ENCODE measurements at places on chromosomes 2 and 18.

DNA sequence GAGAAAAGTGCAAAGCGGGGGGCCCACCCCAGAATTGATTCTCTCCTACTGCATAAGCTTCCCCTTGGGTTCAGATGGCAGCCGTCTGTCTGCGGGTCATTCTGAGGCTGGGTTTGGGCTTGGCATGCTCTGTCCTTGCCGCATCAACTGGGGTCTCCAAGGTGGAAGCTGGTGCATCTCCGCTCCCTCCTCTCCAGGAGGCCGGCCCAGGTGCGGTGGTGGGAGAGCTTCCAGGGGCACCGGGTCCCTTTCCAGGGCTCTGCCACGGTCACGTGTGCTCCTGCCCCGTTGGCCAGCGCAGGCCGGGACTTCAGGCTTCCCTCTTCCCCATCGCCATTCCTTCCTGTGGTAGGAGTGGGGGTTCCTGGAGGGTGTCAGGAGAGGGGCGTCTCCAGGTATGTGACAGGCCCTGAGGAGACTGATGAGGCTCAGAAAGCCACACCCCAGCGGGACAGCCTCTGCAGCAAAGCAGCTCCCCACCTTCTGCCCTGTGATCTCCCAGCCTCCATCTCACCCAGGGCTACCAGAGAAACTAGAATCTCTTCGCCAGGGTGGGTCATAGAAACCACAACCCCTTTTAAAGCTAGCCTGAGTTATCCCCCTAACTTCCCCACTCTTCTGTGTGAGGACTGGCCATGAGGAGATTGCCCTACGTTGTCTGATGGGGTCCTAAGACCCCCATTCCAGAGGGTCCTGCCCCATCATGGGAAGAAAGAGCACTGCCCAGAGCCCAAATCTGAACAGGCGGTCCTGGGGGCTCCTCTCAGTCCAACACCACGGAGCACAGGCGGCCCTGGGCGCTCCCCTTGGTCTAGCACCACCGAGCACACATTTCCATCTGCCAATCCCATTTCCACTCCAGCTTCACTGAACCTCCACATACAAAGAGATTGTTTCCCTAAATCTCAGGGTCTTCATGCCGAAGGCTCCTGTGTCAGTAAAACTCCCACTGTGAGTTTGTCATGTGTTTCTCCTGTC lies 76.6 kb downstream of the SLC66A2 start:
- DNase-seq = no peak

DNA sequence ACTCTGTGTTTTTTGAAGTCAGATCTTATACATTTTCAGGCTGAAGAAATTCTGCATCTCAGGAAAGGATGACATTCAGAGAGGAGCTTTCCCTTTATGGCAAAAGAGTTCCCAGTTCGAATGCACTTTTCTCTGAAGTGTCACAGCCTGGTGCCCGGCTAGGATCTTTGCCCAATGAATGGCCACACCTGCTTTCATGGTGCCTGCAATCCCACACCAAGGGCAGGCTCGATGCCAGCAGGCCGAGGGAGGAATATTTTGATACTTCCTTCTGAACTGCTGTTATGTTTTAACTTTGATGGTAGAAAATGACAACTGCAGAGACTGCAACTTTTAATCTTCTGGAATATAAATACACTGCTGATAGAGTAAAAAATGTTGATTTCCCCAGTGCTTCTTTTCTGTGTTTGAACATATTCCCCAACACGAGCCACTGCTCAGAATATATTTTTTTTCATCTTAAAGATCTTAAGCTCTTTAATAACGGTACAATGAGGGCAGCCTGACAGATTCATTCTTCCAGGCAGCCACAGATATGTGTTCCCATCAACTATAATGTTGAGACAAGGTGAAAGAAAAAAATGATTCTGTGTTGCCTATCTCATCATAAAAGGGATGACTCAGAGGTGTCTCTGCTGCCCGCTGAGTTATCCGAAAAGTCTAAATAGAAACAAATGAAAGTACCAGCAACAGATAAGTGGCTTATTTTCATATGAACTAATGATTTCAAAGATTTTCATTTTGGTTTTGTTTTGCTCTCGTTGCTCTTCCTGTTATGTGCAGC lies 848.5 kb downstream of the DCDC2C start:
- no peak for DNase-seq

- DNase-seq = no peak
Observed at GRCh38 chr18:60560071-60560470, 187.5 kb upstream of the MC4R start.

DNA sequence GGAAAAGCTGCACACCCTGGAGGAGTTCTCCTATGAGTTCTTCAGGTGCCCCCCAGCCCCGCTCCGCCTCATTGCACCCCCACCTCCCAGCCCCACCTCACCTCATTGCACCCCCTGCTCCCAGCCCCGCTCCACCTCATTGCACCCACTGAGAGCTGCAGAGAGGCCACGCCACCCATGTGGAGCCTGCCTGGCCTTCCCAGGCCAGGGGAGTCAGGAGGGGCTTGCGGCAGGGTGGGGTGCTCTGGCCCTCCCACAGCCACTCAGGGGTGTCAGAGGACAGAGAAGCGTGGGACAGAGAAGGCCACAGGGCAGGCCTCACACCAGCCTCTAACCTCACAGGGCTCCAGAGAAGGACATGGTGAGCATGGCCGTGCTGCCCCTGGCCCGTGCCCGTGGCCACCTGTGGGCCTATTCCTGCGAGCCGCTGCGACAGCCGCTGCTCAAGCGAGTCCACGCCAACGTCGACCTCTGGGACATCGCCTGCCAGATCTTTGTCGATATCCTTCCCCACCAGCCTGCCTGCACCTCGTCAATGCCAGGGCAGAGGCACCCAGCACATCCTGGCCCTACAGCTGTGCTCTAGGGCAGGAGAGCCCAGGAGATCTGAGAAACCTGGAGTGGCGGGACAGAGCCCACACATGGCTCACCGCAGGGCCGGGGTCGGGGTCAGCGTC lies 15.0 kb upstream of the GPR17 start:
- no peak for DNase-seq

DNA sequence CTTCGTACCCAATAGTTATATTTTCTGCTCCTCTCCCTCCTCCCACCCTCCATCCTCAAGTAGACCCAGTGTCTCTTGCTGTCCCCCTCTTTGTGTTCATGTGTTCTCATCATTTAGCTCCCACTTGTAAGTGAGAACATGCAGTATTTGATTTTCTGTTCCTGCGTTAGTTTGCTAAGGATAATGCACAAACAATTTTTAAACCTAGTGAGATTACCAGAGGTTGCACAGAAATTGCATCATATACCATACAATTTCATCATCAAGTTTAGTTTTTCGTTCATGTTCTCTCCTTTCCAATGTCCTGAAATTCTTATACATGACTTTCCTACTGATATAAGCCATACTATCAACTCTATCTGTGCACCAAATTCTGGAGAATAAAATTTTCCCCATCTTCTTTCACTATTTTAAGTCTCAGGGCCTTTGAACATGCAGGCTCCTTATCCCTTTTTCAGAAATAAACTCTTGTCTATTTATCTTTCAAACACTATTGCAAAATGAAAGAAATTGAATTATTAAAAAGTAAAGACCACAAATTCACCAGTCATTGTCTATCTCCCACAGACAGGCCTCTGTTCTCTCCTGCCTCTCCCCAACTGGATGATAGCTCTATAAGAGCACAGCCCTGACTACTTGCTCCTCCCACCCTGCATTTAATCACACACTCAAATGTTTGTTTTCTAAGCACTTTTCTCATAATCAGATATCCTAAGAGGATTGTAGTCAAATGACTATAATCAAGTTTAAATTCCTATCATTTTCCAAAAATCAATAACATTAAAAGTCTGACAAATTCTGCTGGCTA lies 27.2 kb upstream of the B4GALT6 start:
- no peak for DNase-seq

DNA sequence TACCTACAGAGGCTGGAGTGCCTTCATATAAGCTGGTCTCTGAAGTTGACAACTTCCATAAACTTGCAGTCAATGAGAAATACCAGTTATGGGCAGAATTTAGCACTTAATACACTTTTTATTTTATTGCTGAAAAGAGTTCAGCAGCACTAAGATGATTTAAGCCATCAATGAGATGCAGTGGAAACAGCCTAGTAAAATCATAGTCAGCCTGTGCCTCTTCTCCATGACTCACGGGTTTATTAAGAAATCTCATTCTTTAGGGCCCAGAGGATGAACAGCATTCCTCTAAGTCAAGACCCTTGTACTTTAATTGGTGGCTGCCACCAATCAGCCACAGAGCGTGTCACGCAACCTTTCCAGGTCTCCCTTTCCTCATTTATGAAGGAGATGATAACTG lies 1357.9 kb upstream of the CELF4 start:
- DNase-seq = no peak

DNA sequence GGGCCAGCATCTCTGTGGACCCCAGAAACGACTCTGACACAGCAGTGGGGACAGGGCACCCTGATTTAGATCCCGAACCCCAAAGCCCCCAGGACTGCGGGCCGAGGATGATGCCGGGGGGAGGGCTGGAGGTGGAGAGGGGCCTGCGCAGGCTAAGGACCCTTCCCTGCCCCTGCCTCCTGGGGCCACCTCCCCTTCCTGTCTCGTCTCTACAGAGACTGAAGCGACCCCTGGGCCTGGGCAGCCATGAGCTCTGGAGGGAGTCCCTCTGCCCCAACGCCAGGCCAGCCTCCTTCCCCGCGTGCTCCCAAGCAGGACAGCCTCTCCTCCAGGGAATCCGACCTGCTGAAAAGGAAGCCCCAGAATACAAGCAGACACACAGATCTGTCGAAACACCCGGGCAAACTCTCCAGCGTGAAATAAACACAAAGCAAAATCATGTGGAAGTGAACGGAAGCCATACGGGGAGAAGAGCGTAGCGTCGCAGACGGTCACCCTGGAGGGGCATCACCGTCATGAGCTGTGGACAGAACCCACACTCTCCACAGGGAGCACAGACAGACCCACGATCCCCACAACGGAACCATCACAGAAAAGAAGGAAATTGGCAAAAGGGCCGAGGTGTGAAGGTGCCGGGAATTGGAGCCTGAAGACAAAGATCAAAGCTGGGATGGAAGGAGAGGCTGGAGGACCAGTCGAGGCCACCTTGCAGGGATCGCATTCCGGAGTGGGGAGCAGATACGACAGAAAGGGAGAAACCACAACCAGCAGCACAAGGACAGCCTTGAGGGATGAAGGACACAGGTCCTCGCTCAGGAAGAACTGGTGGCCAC lies 51.0 kb upstream of the CTDP1 start:
- no peak for DNase-seq

DNA sequence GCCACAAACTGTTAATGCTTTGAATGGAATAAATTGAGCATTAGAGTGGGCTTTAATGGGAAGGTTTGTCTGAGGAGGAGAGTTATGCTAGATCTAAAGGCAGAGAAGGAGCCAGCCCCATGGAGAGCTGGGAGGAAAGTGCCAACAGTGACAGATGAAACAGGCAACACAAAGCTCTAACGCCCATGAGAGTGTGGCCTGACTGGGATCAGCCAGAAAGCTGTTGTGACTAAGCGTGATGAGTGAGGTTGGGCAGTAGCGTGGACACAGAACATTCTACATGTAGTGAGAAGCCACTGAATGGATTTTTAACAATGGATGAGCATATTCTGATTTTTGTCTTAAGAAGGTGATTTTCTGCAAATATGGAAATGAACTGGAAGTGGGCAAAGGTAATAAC lies 185.3 kb upstream of the SIX2 start:
- no peak for DNase-seq

DNA sequence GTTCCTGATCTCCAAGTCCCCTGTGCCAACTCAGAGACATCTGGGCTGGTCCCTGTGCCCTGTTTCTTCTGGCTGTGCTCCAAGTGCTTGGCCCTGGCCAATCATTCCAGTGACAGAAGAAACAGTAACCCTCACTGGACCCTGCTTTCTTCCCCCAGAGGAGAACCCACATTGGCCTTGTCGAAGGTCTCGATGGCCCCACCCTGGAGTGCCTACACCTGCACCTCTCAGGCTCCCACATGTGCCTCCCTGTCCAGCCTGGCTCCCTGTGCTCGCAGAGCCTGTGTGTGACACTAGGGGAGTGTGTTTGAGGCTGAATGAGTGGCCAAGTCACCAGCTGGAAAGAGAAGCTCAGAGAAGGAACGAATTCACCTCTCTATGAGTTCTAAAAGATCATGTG lies 5.9 kb upstream of the MAL start:
- no peak for DNase-seq

GRCh38 chr18:44495151-44495550 lies 185.5 kb upstream of the SETBP1 start:
- DNase-seq = no peak

GRCh38 chr2:143171817-143172216 lies 42.6 kb downstream of the ARHGAP15 start:
- DNase-seq = no peak

- DNase-seq = no peak
Observed at GRCh38 chr2:147644491-147644890, 200.3 kb upstream of the ACVR2A start.

- DNase-seq = no peak
Observed at GRCh38 chr2:24181849-24182248, 7.0 kb downstream of the FAM228A start.

GRCh38 chr2:165804719-165805118 lies 10.7 kb upstream of the GALNT3 start:
- no peak for DNase-seq

DNA sequence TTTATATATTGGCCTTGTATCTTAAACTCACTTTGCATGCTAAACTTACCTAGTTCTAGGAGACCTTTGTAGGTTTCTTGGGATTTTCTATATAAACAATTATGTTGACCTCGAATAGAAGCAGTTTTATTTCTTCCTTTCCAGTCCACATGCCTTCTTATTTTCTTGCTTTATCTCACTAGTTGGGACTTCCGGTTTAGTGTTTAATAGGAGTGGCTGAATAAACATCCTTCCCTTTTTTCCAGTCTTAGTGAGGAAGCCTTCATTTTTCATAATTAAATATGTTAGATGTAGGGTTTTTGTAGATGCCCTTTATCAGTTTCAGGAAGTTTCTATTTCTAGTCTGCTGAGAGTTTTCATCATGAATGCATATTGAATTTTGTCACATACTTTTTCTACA lies 347.3 kb upstream of the HNRNPA3 start:
- no peak for DNase-seq

GRCh38 chr2:79011496-79011895 lies 14.0 kb upstream of the REG3G start:
- no peak for DNase-seq

- DNase-seq = no peak
Observed at GRCh38 chr2:71779774-71780105, 326.4 kb downstream of the DYSF start.
